HCT116 (cell line): ENCODE measurements at places on chromosomes 7 and 10.

DNA sequence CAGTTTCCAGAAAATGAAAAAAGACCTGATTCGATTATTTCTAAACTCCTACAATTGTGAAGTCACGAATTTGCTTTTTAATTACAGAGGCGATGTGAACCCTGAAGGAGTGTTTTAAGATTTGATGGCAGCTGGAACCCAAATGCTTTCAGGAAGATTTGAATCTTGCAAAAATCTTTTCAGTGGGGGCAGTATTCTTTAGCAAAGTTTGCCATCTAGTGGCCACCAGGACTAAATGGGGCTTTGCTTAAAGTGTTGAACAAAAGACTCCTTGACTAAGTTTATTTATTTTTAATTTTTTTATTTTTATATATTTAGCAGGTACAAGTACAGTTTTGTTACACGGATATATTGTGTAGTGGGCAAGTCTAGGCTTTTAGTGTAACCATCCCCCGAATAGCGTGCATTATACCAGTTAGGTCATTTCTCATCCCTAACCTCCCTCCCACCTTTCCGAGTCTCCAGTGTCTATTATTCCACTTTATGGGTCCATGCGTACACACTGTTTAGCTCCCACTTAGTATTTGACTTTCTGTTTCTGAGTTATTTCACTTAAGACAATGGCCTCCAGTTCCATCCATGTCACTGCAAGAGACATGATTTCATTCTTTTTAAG is 98.8 kb downstream of the CACNB2 start:
- DNase-seq, result peak; percentile 34

DNA sequence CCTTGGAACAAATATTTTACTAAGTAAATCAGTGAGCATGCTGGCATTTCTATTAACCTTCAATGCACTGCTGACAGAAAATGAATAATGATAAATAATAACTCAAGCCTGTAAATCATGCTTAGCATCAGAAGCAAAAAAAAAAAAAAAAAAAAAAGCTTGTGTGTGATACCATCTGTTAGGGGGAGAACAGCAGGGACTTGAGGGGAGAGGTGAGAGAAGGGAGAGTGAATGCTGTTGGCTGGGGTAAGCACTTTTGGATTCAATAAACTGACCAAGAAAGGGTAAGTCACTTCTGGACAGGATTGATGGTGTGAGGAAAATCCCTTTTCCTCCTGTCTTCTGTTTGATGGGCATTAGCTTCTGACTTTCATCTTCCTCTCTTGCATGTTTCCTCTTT is 996.4 kb downstream of the KCNMA1 start:
- DNase-seq, result no peak

GRCh38 chr7:100366411-100367250 is 6.7 kb upstream of the PILRA start:
- DNase-seq, result no peak

DNA sequence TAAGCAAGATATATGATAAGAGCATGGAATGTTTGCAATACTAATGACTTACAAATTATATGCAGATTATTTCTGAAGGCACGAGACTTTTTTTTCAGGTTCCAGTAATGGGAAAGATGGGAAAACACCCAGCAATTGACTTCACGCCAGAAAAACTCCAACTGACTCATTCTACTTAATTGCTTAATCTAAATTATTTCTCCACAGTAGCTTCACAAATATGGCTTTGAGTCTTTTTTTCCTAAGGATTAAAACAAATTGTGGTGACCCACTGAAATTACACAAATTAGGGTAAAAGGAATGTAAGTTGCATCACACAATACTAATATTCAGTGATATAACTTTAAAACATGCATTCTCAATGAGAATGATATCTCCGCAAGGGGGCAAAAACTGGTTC is 138.7 kb downstream of the GNAI1 start:
- DNase-seq, result no peak

GRCh38 chr10:121099592-121099991 is 248.4 kb downstream of the WDR11 start:
- DNase-seq, result no peak

DNA sequence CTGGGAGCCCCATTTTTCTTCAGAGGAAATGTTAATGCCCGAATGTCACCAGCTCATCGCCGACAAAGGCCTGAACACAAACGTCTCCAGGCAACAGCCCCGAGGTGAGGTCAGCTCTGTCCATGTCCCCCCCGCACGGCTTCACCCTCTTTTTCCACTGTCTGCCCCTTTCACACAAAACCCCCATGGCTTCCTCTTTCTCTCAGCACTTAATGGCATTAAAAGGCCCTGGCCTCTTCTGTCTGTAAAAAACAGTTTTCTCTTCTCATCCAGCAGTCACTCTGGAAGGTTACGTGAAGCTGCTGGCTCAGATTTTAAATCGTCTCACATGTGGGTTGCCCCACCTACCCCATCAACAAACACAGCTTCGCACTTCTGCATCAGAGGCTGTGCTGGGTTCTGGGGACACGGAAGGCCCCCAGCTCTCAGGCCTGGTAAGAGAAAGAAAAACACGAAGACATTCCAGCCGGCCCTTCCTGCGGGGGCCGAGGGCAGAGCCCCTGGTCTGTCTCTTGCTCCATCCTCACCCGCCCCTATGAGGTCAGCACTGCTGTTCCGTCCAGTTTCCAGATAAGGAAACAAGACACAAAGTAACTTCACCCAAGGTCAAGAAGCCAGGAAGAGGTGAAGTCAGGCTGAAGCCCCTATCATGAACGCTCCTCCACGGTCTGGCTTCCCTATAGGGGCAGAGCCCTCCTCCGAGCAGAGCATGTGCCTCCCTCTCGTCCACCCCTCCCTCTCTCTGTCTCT is 91.1 kb upstream of the PDGFA start:
- no peak for DNase-seq

DNA sequence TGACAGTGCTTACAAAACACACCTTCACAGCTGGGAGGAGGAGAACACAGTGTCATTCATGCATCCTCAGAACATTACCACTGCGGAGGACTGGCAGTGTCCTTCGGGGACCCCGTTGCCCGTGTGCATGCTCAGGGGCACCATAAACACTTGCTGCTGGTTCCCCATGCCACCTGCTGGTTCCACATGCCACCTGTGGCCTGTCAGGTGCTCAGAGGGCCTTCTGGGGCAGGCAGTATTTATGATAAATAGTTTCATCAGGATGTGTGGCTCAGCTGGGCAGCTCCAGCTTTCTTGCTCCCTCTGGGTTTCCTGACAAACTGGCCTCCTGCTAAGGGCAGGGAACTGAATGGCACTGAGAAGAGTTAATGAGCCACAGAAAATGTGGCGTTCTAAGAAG is 32.1 kb downstream of the CELF2 start:
- no peak for DNase-seq

- DNase-seq, result no peak
Observed at GRCh38 chr10:44725404-44725803, 185.7 kb upstream of the TMEM72 start.

GRCh38 chr7:25216837-25217236 is 11.4 kb downstream of the NPVF start:
- DNase-seq, result peak; percentile 29

DNA sequence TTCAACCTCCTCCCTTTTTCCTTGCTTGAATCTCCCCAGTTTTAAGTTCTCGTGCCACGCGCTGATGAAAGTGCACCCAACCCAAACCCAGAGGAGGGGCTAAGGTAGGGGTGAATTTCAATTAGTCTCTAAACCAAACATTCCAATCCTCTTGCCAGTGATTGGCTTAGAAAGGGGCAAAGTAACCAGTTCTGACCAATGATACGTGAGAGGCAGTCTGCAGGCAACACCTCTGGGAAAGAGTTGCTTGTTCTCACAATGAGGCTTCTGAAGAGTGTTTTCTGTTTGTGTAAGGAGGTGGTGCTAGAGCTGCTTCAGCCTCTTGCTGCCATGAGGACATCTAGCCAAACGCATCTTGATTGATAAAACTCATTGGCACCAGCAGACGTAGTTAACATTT is 21.8 kb downstream of the SLC35G1 start:
- no peak for DNase-seq

- DNase-seq, result no peak
Observed at GRCh38 chr10:17790651-17791050, 18.5 kb upstream of the MRC1 start.

- DNase-seq, result peak; percentile 10
Observed at GRCh38 chr10:97810446-97810845, 38.6 kb upstream of the SFRP5 start.

DNA sequence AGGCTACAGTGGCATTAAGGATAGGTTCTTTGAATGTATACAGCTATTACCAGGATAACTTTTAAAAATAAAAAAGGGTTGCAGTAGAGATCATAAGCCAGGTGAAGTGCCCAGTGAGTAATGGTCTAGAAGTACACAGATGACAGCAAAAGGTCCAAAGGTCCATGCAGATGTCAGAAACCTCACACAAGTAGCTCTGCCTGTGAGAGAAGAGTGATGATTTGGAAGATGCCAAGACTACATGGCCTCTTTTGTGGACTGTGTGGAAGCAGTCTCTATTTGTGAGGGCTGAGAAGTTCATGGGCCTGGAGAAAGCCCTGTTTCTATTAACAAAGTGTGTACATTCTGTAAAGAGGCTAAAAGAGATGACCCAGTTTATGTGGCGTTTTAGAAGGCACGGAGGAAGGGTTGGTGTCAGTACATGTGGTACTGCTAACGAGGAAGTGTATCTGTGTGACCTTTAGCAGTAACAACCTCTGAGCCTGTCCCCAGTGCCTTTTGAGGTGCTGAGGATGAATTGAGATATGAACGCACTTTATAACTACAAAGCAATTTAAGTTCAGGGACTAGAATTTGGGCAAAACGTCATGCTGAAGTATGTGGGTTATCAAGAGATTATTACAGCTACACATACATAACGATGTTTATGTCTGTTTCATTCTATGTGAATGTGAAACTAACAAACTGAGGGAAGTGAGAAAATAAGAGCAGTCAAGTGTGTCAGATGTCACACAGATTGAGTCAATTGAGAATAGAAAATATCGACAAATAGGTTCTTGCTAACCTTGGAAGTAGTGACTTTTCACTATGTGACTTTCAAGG is 7.6 kb downstream of the CYCS start:
- DNase-seq, result no peak

DNA sequence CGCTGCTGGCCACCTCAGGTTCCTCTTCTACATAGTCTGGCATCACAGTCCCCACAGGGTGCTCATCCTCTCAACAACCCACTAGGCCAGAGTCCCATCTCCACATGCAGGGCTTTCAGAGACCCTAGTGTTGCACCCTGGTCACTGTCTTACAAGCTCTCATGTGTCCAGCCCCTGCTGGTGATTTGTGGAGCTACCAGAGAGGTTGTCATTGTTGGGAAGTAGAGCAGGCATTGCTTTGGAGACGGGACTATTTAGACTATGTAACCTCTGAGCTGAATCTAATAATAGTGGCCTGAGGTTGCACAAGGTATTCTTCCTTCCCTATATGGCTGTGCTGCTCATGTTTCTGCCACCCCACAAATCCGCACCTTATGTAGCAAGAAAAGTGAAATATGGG is 135.3 kb upstream of the VWC2 start:
- no peak for DNase-seq

DNA sequence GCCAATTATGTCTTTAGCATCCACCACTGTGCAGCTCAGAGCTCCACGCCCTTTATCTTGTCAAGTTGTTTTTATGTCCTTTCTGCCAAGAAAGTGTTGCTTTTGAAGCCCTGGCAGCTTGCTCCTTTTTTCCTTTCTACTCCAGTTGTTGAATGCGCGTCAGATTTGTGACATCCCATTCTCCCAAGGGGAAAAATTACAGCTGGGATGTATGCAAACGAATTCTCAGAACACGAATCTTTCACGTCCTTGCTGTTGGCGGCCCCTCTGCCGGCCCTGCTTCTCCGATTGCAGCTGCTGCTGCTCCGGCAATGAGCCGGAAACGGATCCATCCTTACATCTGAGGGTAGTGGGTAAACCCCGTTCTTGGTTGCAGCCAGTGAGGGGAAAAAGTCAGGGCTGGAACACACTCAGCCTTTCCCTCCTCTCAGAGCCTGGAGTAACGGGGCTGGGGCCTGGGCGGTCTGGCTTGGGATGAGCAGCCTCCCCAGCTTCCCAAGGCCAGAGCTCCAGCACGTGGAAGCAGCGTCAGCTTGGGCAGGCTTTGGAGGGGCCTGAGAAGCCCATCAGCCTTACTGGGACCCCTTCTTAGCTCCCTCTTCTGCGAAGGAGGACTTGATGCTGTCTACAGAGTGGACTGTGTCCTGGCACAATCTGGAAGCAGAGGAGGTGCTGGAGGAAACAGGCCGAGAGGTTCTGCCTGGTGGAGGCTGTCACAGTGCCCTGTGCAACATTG is 79.0 kb upstream of the CHST15 start:
- no peak for DNase-seq

DNA sequence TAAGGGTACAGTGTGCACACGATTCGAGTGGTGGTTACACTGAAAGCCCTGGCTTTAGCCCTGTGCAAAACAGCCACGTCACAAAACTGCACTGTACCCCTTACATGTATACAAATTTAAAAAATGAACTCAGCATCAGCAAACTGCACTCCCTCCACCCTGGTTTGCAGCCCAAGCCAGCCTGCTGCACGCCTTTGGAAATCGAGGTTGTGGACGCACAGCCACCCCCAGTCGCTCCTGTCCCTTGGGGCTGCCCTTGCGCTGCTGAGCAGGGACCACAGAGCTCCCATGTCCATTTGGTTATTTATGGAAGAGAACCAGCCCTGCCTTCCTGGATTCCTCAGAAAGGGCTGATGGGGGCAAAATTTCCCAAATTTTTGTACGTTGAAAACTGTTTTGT is 98.8 kb downstream of the INPP5A start:
- DNase-seq, result no peak

DNA sequence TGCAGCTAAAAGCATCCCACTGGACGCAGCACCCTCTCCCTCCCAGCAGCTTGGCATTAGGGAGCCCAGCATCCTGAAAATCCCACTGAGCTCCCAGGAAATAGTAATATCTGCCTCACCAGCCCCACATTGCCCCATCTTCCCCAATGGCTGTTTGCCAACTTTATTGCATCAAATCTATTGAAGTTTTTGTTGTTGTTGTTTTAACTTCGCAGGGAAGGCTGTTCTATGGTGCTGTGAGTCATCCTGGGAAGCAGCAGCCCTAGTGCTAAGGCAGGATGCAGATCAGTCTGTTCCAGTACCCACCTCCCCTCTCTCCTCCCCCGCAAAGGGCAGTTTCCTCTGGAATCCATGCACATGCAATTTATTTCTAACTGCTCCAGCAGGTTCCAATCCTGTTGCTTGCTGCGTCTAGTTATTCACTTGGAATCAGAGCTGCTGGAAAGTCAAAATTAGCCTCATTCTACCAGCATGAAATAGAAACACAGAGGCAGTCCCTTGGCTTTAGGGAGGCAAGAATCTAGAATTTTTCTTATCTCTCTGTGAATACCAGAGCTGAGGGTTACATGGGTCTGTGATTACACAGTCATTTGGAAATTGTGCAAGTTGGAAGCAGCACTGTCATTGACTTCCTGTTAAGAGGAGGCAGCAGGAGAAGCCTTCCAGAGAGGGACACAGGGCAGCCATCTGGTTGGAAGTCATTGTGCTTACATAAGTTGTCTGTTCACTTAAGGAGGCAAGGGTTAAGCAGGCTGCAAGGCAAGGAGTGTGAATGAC is 115.9 kb upstream of the CACUL1 start:
- DNase-seq, result no peak

- no peak for DNase-seq
Observed at GRCh38 chr10:126049759-126050700, 153.7 kb downstream of the FANK1 start.
